ENCODE measurements at places on chromosomes 1 and 21.

DNA sequence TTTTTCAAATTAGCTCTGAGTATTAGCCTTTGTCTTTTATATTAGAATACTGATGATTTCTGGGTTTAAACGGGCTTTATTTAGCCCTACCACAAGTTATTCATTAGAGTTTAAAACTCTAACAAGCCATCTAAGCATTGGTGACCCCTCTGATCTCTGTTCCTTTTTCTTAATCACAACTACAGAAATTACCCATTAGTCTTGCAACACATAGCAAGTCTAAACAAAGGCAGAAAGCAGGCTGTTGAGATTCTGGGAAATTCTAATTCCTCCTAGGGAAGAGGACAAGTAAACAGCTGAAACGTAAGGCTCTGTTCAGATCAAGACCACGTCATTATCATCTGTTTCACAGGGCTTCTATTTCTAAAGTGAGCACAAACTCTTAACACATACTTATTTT is 491.2 kb upstream of the ZRANB2 start:
- DNase-seq: no peak

GRCh38 chr1:34037109-34037508 is 127.9 kb downstream of the CSMD2 start:
- DNase-seq: no peak

DNA sequence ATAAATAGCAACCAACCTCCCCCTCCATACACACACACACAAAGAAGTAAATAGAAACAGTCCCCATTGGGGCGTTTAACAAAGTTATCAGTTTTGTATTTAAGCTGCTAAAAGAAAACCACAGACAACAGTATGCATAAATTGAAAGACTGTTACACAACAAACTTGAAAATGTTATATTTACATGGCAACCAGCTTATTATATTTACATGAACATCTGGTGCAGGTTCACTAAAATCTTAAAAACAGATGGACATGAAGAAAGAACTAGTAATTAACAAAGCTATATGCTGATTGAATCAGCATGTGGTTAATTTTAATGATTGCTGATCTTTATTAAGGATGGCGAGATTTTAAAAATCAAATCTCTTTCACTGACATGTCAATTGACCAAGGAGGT is 384.7 kb downstream of the LRRIQ3 start:
- no peak for DNase-seq

- peak; percentile 55 for DNase-seq
These were observed 18.9 kb downstream of the NPR1 start for GRCh38 chr1:153697191-153698019.

DNA sequence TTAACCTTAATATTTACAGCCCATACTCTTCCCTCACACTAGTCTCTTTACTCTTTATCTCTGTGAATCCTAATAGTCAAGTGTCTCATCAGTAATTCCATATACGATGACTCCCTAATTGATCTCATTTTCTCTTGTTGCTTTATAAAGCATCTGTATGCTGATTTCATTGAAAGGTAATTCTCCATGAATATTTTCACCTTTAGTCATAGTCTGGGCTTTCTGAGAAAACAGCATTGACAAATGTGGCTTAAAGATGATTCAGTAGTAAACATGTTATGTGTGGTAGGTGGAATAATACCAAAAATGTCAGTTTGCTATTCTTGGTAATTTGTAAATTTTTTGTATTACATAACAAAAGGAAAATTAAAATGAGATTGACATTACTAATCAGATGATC is 1176.5 kb downstream of the NCAM2 start:
- DNase-seq: no peak

GRCh38 chr21:23101111-23101510 is 2102.9 kb downstream of the NCAM2 start:
- no peak for DNase-seq

DNA sequence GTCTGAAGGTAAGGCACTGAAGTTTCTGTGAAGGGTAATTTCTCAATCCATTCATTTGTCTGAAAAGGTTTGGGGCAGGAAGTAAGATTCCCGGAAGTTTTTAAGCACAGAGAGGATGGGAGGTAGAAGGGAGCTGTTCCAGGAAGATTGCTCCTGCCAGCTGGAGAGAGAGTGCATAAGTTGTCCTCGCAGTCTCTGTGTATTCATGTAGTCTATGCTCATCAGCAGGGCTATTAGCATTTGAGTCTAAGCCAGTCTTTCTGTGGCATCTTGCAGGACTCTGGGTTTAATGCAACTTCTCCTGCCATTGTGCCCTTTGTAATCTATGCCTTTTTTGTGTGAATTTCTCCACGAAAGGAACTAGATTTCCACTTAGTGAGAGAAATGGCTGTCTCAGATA is 140.8 kb upstream of the FGGY start:
- DNase-seq: no peak
